Aorta (tissue), 5 donors: ENCODE measurements at places on chromosomes 5 and 9. TPM values are rescaled to one million over a fixed set of nuclear protein-coding genes. Genes with fewer than 3 reads are reported as not detected.

DNA sequence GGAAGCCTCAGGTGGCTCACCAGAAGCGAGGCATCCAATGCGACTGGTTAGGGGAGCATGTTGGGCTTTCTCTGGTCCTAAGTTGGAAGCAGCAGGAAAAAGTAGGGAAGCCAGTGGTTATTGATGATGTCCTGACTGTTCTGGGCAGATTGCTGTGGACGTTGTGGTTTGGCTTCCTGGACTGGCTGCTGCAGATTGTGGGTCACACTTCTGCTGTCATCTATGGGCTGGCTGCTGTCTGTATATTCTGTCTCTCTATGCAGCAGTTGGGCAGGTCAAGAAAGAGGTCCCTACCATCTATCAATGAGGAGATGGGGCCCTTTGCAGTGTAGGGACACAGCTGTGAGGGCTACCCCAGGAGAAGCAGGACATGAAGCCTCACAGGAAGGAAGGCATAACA is 13.5 kb upstream of the MARCHF6 start:
- DNase-seq, result no peak

CCDC183 gene
- 0.45 TPM for total RNA-seq

- no peak for DNase-seq
Measured at GRCh38 chr9:93043122-93043521, 15.4 kb upstream of the SUSD3 start.

ASPN gene
- 113 TPM for total RNA-seq

SLC6A7 gene
- not detected for total RNA-seq

DNA sequence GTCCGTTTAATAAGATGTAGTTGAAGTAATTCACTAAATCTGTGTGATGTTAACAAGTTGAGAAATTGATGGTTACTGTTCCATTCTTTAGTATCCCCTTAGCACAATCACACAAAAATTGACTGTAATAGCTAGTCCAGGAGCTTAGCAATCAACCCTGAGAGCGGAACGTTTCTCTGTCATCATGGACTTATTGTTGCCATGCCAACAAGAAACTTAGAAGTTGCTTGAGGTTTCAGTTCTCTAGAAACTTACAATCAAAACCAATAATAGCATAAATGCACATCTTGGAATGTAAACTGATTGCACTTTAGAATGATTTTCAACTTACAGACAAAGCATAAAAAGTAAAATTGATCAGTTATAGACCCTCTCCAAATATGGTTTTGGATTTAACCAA is 125.4 kb upstream of the ANKH start:
- no peak for DNase-seq

IPO11 gene
- 26.4 TPM for total RNA-seq

FBXL7 gene
- total RNA-seq, result 19.9 TPM
